ENCODE measurements at places on chromosomes 3 and 15.
A peak's percentile ranks its signal among the peaks of the same experiment; 100 is the strongest.

GRCh38 chr3:52121813-52122212 is 32.4 kb downstream of the POC1A start:
- DNase-seq = no peak

DNA sequence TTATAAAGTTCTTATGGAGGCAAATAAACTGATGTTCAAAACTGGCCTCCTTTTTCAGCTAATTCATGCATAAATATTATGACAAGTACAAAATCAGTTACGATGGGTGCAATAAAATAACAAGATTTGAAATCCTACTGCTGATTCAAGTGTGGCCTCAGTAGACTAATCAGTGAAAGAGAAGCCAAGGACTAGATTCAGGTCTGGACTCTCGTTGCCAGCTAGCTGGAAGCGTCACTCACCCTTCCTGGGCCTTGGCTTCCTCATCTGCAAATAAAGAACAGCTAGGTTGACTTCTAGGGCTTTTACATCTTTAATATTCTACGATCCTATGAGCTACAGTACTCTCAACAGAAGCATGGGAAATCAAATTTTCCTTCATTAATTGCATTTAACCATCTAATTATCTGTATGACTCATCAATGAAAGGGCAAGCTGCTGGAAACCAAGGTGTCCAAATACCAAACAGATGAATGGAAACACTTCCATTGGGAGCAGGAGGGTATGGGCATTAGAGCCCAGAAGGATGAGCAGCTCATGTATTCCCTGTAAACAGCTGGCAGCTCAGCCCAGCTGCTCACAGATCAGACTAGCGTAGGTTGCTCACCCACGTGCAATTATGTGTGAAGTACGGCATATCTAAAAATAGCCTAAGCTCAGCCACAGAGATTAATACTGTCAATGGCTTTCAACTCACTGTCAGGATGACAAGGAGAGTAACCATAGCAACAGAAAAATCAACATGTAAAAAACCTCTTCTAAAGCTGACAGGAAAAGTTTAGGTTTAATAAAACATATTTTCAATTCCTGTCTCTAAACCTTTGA is 294.8 kb downstream of the PLCL2 start:
- peak; percentile 12 for DNase-seq

DNA sequence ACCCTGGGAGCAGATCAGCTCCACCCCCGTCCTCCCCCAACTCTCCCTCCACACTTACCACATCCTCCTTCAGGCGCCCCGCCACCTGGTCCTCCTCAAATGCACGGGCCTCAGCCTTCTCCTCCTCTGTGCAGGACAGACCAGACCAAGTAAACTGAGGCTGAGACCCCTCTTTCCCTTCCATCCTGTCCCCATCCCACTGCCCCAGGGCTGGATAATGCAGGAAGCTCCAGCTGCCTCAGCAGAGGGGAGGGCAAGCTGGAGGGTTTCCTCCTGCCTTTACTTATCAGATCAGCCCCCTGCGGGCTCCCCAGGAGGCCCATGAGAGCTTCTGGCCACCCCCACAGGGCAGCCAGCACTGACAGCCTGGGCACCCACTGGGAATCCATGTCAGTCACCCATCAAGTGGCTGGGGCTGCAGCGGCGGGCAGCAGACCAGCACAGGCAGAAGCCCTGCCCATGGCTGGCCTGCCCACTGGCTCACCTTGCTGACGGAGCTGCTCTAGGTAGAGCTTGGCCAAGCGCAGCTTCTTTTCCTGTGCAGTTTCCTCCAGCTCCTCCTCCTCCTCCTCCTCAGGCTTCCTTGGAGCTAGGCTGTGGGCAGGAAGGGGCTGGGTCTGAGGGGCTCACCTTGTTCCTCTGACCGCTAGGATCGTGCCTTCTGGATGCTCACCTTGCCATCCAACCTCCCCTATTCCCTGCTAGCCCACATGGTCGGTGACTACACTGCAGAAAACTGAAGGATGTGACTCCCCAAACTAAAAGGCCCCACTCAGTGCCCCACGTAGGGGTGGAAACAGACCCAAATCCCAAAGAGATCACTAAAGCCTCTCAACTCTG is 3.9 kb downstream of the RRP9 start:
- no peak for DNase-seq

- peak; percentile 28 for DNase-seq
These were observed 70.2 kb downstream of the FOXB1 start for GRCh38 chr15:60074181-60074885.

GRCh38 chr3:30628205-30628900 is 22.0 kb downstream of the TGFBR2 start:
- DNase-seq = no peak

DNA sequence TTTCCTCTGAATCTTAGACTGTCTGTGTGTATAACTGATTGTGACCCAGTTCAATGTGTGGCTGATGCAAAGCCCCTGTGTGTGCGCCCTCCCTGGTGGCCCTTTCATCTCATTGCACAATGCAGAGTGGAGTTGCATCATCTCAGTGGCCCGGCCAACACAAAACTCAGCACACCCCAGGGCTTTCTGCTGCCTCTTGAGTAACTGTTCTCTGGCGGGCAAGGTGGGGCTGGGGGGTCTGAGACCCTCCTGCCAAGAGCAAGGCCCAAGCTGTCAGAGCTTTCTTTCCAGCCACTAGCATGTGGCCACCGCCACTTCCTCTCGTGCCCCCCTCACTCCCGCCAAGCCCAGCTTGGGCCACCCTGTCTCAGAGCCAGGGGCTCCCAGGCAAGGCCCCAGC is 80.7 kb upstream of the ALDH1L1 start:
- peak; percentile 21 for DNase-seq

- DNase-seq = no peak
These were observed 5.1 kb upstream of the MUC20 start for GRCh38 chr3:195715583-195716266.

GRCh38 chr3:136249091-136249490 is 1.0 kb upstream of the PCCB start:
- no peak for DNase-seq

DNA sequence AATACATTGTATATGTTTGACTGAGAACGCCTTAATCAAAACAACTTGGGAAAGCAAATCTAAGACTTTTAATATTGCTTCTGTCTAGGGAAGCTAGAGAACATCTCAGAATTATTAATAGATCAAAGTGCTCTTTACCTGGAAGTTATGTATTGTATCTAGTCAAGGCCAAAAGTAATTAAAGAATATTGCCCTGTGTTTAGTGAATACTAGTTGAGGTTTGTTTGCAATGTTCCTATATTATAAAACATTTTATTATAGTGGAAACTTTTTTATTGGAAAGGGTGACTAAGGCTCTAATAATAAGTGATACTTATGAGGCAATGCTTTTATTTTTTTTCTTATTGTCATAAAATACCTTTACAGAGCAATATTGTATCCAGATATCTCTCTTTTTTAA is 118.2 kb downstream of the CADM2 start:
- no peak for DNase-seq

GRCh38 chr3:106728315-106729098 is 648.7 kb upstream of the CCDC54 start:
- peak; percentile 89 for DNase-seq

DNA sequence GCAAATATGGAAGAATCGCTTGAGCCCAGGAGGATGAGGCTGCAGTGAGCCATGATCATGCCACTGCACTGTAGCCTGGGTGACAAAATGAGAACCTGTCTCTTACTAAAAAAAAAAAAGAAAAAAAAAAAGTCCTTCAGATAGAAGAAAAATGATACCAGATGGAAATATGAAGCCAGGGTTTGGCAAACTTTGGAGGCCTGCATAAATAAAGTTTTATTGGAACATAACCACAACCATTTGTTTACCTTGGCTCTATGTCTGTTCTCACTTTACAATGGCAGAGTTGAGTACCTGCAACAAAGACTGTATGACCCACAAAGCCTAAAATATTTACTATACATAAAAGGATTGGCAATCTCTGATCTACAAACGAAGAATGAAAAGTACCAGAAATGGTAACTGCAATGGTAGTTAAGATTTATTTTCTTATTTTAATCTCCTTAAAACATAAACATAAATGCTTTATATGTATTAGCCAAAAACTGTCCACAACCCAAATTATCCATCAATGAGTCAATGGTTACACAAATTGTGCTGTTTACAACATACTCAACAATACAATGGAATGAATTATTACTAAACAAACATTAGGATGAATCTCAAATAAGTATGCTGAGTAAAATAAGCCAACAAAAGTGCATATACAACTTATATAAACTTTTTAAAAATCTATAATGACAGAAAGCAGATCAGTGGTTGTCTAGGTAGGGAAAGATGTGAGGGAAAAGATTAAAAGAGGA is 41.8 kb downstream of the GOLGB1 start:
- no peak for DNase-seq

GRCh38 chr15:38217788-38218609 is 34.6 kb upstream of the SPRED1 start:
- DNase-seq = no peak

Measured in dermis blood vessel endothelial cell (primary cell).